Activated CD8-positive, alpha-beta T cell treated with anti-CD3 and anti-CD28 coated beads, Interleukin-2, amount 10 ng/mL, durations not matched to agents 7 days and 5 days (primary cell): ENCODE measurements at places on chromosomes 3 and 15. TPM values are rescaled to one million over a fixed set of nuclear protein-coding genes. Genes with fewer than 3 reads are reported as not detected.
A peak's percentile ranks its signal among the peaks of the same experiment; 100 is the strongest.

- H3K27ac ChIP-seq = no peak overlapping the region
- H3K27me3 ChIP-seq = no peaks in the 10 kb centered on the region
- H3K36me3 ChIP-seq = no peaks in the 10 kb centered on the region
- no peak for DNase-seq
- no peaks in the 10 kb centered on the region for H3K4me1 ChIP-seq
These were observed 33.0 kb downstream of the SYNM start for GRCh38 chr15:99137877-99138276.

DNA sequence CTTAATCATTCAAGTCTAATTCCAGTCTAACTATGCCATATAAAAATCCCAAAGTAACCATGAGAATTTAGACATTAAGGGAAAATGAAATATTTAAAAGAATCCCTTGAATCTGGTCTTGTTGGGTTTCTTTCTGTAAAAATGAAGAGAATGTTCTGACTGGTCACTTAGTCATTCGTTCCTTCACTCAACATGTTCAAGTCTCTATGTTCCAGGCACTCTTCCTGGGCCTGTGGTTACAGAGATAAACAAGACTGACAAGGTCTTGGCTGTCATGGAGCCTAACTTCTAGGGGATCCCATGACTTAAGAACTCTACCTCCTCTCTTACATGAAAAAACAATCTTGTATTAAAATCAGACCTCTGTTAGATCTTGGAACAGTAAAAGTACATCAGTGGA is 638.6 kb upstream of the TBL1XR1 start:
- H3K4me3 ChIP-seq = no peak overlapping the region

DNA sequence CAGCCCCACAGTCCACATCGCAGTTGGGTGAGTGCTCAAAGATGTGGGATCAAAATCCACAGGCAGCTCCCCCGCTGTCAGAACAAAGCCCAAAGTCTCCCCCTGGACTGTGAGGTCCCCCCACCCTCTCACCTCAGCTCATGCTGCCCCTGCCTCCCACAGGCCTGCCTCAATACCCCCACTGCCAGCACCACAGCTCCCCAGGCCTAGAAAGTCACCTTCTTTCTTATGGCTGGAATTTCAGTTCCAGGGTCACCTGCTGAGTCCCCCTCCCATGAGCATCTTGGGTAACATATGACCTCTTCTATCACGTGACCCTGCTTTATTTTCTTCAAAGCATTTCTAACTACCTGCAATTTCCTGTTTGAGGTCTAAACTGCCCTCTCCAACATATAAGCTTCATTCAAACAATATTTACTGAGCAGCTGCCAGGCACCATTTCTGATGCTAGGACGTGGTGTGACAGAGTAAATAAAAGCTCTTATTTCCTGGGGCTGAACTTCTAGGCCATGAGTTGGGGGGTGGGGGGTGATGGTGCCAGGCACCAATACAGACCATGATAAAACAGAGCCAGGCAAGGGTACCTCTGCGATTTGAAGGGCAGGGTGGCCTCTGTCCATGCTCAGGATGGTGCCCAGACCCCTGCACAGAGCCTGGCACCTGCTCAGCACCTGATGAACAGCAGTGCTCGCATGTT is 2.4 kb upstream of the TMEM89 start:
- H3K36me3 ChIP-seq = peaks cover 26% of the 10 kb centered on the region
- no peak overlapping the region for H3K4me3 ChIP-seq
- H3K27me3 ChIP-seq = no peaks in the 10 kb centered on the region
- no peak for DNase-seq
- peaks cover 13% of the 10 kb centered on the region for H3K4me1 ChIP-seq
- peak overlapping the region; percentile 47 for H3K27ac ChIP-seq

- no peak overlapping the region for H3K4me3 ChIP-seq
- H3K27ac ChIP-seq = no peak overlapping the region
- H3K4me1 ChIP-seq = no peaks in the 10 kb centered on the region
- no peaks in the 10 kb centered on the region for H3K36me3 ChIP-seq
- H3K27me3 ChIP-seq = no peaks in the 10 kb centered on the region
- no peak for DNase-seq
These were observed 35.5 kb upstream of the GNB4 start for GRCh38 chr3:179486806-179487205.

DNA sequence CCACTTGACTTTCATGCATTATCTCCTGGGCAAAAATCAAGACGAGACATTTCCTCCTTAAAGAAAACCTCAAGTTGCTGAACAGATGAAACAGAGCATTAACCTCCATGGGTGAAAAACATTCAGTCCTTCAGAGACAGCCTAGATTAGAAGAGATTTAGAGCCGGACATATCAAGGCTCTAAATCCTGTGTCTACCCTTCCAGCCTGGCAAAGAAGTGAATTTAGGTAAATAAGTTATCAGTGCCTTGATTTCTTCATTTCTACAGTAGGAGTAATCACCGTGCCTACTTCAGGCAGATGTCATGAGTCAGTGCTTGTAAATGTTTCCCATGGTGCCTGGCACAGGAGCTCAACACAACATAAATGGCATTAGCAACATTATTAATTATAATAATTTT is 159.3 kb upstream of the PRICKLE2 start:
- no peak overlapping the region for H3K27ac ChIP-seq
- H3K4me3 ChIP-seq = no peak overlapping the region
- peaks cover 3% of the 10 kb centered on the region for H3K27me3 ChIP-seq
- no peaks in the 10 kb centered on the region for H3K4me1 ChIP-seq

- no peak overlapping the region for H3K27ac ChIP-seq
- H3K36me3 ChIP-seq = no peaks in the 10 kb centered on the region
- no peaks in the 10 kb centered on the region for H3K4me1 ChIP-seq
- no peaks in the 10 kb centered on the region for H3K27me3 ChIP-seq
- no peak for DNase-seq
These were observed 375.1 kb upstream of the ROBO2 start for GRCh38 chr3:76664816-76665215.

DNA sequence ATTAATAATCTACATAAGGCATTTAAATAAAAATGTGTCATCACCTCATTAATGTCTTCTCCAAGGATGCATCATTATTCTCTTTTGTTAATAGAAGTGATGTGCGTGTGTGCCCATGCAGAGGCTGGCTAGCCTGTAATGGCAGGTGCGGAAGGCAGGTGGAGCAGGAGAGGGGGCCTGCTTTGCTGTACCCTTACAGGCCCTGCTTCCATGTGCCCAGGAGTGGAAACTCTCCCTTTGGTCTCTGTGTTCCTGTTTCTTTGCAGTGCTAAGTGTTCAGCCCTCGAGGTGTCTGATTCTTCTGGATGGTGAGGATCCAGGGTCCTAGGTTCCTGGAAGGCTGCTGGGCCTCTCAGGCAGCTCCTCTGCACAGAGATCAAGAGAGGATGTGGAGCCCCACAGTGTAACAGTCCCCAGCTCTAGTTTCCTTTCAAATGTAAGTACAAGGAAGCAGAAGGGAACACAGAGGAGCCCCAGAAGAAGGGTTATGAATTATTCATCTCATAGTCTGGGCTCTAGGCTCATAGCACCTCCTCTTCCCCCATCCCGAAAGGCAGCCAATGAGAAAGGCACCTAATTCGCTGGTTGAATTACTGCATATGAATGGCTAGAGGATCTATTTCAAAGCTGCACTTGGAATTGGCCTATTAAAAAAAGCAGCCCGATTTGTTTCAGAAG is 39.2 kb upstream of the AGBL1 start:
- H3K4me3 ChIP-seq = no peak overlapping the region
- H3K4me1 ChIP-seq = no peaks in the 10 kb centered on the region
- H3K27me3 ChIP-seq = peaks cover 4% of the 10 kb centered on the region
- H3K36me3 ChIP-seq = no peaks in the 10 kb centered on the region
- no peak for DNase-seq
- H3K27ac ChIP-seq = no peak overlapping the region

Gene IQCH
- total RNA-seq = 2.2 TPM

- no peaks in the 10 kb centered on the region for H3K4me1 ChIP-seq
- no peak overlapping the region for H3K27ac ChIP-seq
- H3K27me3 ChIP-seq = no peaks in the 10 kb centered on the region
- H3K36me3 ChIP-seq = peaks cover 30% of the 10 kb centered on the region
- no peak for DNase-seq
- no peak overlapping the region for H3K4me3 ChIP-seq
These were observed 100.6 kb downstream of the STAG1 start for GRCh38 chr3:136651581-136651980.

- H3K4me3 ChIP-seq = no peak overlapping the region
- no peaks in the 10 kb centered on the region for H3K36me3 ChIP-seq
- DNase-seq = no peak
- no peaks in the 10 kb centered on the region for H3K4me1 ChIP-seq
These were observed 1044.6 kb upstream of the CFAP20DC start for GRCh38 chr3:60094392-60094947.

DNA sequence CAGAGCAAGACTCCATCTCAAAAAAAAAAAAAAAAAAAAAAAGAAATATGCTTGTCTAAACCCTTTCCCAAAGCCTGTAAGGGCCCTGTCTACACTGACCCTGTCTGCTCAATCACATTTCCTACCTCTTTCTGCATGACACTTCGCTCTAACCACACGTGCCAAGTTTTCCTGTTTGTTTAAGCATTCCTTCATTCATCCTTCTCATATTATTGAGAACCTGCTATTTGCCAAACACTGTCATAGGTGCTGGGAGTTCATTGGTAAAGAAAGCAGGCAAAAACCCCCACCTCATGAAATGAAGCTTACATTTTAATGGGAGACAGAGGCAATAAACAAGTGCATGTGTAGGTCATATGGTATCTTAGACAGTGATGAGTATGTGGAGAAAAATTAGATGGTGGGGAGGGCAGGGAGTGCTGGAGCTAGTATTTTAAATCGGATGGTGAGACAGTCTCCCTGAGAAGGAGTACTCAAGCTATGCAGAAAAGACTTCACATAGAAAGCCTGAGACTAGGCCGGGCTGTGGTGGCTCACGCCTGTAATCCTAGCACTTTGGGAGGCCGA is 48.0 kb downstream of the B3GNT5 start:
- H3K27ac ChIP-seq = no peak overlapping the region
- no peaks in the 10 kb centered on the region for H3K27me3 ChIP-seq
- peaks cover 35% of the 10 kb centered on the region for H3K4me1 ChIP-seq
- H3K36me3 ChIP-seq = peaks cover 11% of the 10 kb centered on the region
- no peak overlapping the region for H3K4me3 ChIP-seq

DNA sequence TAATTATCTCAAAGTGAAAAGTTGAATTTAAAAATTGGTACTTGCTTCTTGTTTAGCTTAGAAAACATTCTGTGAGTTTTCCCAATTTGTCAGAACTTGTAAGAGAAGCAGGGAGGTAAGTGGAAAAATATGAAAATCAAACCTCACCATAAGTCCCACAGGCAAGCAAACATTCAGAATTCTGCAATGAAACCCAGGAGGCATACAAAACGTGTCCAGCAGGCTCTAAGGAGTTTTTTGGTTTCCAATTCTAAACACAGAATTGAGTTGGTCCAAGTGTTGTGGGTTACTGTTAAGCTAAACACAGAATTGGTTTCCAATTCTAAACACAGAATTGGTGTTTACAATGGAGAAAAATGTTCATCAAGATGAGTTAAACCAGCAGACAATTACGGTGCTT is 27.1 kb upstream of the ACKR4 start:
- no peak for DNase-seq
- H3K4me1 ChIP-seq = no peaks in the 10 kb centered on the region
- H3K36me3 ChIP-seq = peaks cover 15% of the 10 kb centered on the region
- H3K27me3 ChIP-seq = no peaks in the 10 kb centered on the region

- DNase-seq = no peak
- H3K27me3 ChIP-seq = peaks cover 17% of the 10 kb centered on the region
- no peaks in the 10 kb centered on the region for H3K4me1 ChIP-seq
These were observed 36.5 kb downstream of the TM4SF18 start for GRCh38 chr3:149296972-149297371.

GRCh38 chr15:64883100-64883581 is 28.6 kb upstream of the ANKDD1A start:
- H3K36me3 ChIP-seq = no peaks in the 10 kb centered on the region
- DNase-seq = peak; percentile 47

- H3K27me3 ChIP-seq = no peaks in the 10 kb centered on the region
- no peak overlapping the region for H3K27ac ChIP-seq
- no peaks in the 10 kb centered on the region for H3K4me1 ChIP-seq
- H3K36me3 ChIP-seq = no peaks in the 10 kb centered on the region
- DNase-seq = no peak
These were observed 342.0 kb upstream of the PDZRN3 start for GRCh38 chr3:73966733-73967132.

Gene MAP1A
- 5.3 TPM for total RNA-seq

Gene POPDC2
- 3.3 TPM for total RNA-seq

Gene RPP14
- total RNA-seq = 15.1 TPM

DNA sequence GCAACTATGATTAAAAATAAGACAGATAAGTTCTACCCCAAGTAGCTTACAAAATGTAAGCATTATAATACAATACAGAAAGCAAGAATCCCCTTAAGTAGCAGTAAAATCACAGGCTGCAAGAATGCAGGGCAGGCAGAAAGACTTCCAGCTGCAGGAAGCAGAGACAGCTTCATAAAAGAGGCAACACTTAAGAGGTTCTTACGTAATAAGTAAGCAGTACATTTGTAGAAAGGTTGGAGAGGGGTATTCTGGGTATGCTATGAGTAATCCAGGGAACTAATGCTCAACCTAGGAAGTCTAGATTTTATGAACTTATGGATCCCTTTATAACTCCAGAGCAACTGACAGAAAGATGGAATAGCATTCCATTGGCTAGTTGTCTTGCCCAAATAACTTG is 151.6 kb downstream of the IL5RA start:
- H3K36me3 ChIP-seq = no peaks in the 10 kb centered on the region
- H3K27me3 ChIP-seq = no peaks in the 10 kb centered on the region
- no peak for DNase-seq
- no peaks in the 10 kb centered on the region for H3K4me1 ChIP-seq
- no peak overlapping the region for H3K4me3 ChIP-seq
- H3K27ac ChIP-seq = no peak overlapping the region

GRCh38 chr3:50503504-50504342 is at the start of gene CACNA2D2:
CACNA2D2 (minus strand) TSS chr3:50503634; CDS start chr3:50503423, 211 bp downstream.
- H3K36me3 ChIP-seq = no peaks in the 10 kb centered on the region
- peaks cover 40% of the 10 kb centered on the region for H3K27me3 ChIP-seq
- H3K27ac ChIP-seq = no peak within 1 kb of the TSS
- H3K4me1 ChIP-seq = peaks cover 7% of the 10 kb centered on the region

DNA sequence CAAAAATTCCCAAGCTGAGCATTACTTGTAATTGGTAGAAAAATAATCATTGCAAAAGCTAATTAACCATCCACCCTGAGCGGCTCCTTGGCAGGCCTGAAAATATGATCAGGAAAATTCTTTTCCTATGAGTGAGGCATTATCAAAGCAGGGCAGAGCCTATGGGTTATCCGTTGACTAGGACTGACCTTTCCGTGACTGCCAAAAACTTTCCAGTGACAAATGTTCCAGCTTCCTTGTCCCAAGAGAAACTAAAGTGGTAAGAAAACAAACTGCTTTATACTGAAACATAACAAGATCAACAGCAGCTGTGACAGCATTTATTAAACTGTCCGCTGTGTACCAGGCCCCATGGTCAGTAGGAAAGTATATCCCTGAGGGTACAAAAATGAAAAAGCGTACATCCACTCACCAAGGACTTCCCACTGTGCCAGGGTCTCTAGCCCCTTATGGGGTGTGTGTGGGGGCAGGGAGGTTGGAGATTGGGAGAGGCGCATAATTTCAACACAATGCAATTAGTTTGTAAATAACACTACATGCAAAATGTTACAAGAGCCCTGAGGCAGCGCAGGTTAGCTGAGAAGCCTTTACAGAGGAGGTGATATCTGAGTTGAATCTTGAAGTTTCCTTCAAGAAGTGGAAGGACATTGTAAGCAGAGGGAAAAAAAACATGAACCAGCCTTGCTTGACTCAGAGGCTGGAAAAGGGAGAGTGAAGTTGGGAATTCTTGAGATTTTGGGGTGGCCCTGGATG is 8.5 kb downstream of the LIPC start:
- no peaks in the 10 kb centered on the region for H3K36me3 ChIP-seq
- DNase-seq = no peak
- no peak overlapping the region for H3K4me3 ChIP-seq
- H3K27me3 ChIP-seq = no peaks in the 10 kb centered on the region

Gene KY
- total RNA-seq = not detected

GRCh38 chr15:99763827-99764226 is 30.6 kb upstream of the LYSMD4 start:
- no peaks in the 10 kb centered on the region for H3K4me1 ChIP-seq
- H3K27ac ChIP-seq = no peak overlapping the region
- H3K36me3 ChIP-seq = no peaks in the 10 kb centered on the region
- peaks cover 9% of the 10 kb centered on the region for H3K27me3 ChIP-seq
- no peak overlapping the region for H3K4me3 ChIP-seq
- no peak for DNase-seq
